ENCODE measurements at places on chromosomes 3 and 15.

- DNase-seq: no peak
Observed at GRCh38 chr3:166223120-166223519, 385.9 kb upstream of the BCHE start.

GRCh38 chr3:159451482-159451881 is 537.2 kb upstream of the IL12A start:
- DNase-seq: no peak

GRCh38 chr3:42739401-42740158 is 33.5 kb downstream of the CCDC13 start:
- DNase-seq: no peak

- no peak for DNase-seq
Observed at GRCh38 chr15:57410373-57410772, 34.1 kb downstream of the CGNL1 start.

DNA sequence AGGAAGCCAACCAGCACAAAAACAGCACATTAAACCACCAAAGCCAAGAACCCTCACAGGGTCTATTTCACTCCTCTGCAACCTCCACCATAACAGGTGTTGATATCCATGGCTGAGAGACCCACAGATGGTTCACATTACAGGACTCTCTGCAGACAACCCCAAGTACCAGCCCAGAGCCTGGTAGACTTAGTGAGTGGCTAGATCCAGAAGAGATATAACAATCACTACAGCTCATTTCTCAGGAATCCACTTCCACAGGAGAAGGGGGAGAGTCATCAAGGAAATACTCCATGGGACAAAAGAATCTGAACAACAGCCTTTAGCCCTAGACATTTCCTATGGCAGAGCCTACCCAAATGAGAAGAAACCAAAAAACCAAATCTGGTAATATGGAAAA is 168.1 kb upstream of the CD96 start:
- no peak for DNase-seq

DNA sequence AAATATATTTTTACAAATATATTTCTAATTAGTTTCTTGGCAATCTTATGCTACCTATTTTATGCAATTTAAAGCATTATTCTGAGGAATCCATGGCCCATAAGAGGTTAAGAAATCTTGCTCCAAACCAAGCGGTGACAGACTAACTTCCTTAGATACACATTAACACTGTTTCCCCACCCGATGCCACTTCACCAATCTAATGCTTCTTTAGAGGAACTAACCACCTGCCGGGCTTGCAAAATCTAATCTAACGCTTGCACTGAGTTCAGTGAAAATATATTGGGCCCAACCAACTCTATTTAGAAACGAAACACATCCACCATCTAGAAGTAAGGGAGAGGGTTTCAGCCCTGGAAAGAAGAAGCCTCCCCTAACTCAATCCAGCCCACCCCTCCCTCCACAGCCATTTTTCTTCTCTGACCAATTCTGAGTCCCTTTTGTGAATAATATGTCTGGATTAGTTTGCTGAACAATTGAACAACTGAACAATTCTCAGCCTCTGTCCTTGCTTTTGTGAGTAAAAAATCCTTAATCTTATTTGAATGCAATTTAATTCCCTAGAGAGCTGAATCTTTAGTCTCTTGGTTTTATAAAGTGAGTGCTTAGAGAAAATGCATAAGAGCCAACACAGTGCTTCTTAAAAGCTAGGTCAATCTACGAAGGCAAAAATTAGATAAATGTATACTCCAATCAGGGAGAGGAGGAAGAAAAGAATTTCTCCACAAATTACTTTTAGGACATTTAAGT is 150.4 kb upstream of the ADAMTS9 start:
- no peak for DNase-seq

GRCh38 chr3:27317096-27317495 is 52.1 kb downstream of the NEK10 start:
- no peak for DNase-seq

- no peak for DNase-seq
Observed at GRCh38 chr15:39376371-39376909, 204.4 kb upstream of the THBS1 start.

- DNase-seq: no peak
Observed at GRCh38 chr15:101709466-101709865, 14.8 kb downstream of the TARS3 start.

DNA sequence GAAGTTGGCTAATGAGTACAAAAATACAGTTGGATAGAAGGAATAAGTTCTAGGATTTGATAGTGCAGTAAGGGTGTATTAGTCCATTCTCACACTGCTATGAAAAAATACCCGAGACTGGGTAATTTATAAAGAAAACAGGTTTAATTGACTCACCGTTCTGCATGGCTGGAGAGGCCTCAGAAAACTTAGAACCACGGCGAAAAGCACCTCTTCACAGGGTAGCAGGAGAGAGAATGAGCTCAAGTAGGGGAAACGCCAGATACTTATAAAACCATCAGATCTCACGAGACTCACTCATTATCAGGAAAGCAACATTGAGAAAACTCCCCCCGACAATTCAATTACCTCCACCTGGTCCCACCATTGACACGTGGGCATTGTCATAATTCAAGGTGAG is 483.3 kb downstream of the TUSC7 start:
- no peak for DNase-seq

DNA sequence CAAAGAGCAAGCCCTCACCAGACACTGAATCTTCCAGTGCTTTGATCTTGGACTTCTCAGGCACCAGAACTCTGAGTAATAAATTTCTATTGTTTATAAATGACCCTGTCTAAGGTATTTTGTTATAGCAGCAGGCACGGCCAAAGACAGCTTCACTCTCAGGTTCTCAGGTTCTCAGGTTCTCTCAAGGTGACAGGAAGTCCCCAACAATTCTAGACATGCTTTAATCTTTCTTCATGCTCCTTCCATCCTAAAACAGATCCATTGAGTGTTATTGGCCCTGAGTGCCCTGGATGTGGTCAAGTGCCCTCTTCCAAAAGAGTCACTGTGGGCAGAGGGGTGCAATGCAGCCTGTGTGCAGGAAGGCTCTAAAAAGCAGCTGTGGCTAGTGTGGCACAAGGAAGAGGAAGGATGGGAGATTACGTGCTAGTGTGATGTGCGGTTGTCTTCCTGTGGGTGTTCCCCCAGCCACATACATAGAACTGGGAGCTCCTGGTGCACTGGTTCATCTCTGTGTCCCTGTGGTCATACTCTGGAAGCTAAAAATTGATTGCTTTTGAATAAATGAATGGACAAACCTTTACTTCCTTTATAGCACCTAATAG is 11.0 kb upstream of the RAB7A start:
- no peak for DNase-seq

Measured in germinal center (tissue), 1 donor.